ENCODE measurements at places on chromosomes 3 and 15.

DNA sequence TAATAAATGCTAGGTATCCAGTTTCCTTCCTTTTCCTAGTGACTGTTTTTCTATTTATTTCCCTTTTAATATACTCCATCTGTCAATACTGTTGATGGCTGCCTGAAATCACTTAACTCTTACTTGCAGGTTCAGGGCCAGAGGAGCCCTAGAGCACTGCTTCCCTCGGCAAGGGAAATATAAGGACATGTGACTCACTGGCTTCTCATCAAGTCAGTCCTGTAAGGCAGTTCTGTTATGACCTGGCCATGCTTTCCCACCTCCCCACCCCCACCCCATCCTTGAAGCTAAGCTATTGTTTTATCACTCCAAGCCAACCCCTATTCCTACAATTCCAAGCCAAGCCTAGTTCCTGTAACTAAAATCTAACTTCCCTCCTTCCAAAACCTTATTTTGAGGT lies 800.7 kb downstream of the ROBO1 start:
- no peak for DNase-seq

DNA sequence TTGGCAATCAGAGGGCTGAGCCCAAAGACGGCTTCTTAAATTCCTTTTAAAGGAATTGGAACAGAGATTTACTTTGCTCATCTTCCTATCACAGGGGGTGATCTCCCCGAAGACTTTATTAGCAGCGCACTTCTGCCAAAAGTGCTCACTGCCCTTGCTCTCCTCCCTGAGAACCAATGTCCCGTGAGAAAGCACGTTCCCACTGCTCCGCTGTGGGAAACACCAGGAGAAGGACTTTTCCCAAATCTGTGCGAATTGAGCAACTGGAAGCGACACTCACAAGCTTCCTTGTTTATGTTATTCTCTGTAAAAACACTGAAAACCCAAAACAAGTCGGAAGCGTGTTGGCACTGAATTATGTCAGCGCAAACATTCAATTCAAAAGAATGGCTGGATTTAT lies 670.8 kb upstream of the NR2F2 start:
- DNase-seq: no peak

DNA sequence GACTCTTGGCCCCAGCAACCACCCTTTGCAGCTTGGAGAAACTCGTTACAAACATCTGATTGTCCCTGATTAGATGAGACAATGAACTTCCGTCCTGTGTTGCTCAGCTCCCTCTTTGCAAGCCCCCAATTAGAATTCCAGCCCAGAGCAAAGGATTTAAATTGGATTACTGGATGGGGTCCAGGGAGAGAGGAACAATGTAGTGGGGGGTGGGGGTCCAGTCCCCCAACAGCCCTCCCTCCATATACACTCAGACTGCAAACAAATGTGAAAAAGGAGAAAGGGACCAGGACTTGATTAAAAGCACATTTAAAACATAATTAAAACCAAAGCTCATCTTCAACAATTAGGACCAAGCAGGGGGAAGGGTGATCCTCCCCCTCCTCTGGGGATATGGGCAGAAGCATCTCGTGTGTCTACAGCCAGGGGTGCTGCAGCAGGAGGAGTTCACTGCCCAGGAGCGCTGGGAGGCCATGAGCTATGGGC lies 71.7 kb upstream of the TMEM115 start:
- DNase-seq: no peak

GRCh38 chr3:144866476-144866875 lies 894.9 kb downstream of the DIPK2A start:
- DNase-seq: no peak

DNA sequence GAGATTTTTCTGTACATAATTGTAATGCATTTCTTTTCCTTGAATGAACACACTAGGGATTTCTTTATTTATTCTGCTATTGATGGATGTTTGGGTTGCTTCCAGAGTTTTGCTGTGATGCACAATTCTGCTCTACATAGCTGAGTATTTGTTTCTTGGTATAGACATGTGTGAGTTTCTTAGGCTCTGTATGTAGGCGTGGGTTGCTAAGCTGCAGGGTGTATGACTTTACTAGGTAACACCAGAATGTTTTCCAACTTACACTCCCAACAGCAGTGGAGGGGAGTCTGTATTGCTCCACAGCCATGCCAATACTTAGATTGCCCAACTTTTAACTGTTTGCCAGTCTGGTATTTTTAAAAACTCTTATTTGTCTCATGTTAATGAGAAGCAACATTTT lies 155.5 kb upstream of the TNIK start:
- no peak for DNase-seq

- peak; percentile 56 for DNase-seq
These were observed 45.2 kb upstream of the RASA2 start for GRCh38 chr3:141441381-141442364.

GRCh38 chr3:161081633-161082032 lies 23.5 kb downstream of the B3GALNT1 start:
- DNase-seq: no peak

- DNase-seq: no peak
These were observed 14.8 kb upstream of the BUB1B start for GRCh38 chr15:40146037-40146436.
